HEK293T (cell line): ENCODE measurements at places on chromosomes 4 and X.
A peak's percentile ranks its signal among the peaks of the same experiment; 100 is the strongest.

DNA sequence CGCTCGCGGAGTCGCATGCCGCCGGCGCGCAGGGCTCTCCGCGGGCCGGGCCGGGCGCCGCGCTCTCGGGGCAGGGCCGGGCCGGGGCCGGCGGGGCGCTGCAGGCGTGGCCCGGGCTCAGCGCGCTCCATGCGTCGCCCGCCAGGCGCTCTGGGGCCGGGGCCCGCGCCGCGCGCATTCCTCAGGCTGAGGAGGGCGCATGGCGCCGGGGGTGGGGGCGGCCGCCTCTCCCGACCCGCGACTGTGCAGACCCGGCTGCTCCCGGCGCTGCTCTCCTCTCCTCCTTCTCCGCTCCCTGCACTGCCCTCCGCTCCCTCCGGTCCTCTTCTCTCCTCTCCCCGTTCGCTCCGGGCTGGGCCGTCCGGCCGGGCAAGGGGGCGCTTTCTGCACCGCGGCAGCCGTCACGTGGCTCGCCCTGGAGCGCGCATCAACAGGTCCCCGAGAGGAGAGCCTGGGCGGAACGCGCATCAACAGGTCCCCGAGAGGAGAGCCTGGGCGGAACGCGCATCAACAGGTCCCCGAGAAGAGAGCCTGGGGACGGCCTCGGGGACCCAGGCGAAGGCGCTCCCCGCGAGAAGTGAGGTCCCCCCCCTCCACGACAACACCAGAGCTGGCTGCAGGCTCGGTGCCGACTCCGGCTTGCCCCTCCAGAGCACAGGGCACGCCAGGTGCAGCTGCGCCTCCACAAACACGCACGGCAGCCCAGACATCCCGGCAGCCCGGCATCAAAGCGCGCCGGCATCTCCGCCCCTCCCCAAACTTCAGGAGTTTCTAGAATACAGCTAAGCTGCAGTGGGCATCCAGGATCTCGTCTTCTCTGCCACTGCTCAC, 12.9 kb downstream of the PPP2R3B start:
- no peak for DNase-seq

GRCh38 chrX:143363419-143363818, 153.9 kb downstream of the SPANXN3 start:
- no peak for DNase-seq

DNA sequence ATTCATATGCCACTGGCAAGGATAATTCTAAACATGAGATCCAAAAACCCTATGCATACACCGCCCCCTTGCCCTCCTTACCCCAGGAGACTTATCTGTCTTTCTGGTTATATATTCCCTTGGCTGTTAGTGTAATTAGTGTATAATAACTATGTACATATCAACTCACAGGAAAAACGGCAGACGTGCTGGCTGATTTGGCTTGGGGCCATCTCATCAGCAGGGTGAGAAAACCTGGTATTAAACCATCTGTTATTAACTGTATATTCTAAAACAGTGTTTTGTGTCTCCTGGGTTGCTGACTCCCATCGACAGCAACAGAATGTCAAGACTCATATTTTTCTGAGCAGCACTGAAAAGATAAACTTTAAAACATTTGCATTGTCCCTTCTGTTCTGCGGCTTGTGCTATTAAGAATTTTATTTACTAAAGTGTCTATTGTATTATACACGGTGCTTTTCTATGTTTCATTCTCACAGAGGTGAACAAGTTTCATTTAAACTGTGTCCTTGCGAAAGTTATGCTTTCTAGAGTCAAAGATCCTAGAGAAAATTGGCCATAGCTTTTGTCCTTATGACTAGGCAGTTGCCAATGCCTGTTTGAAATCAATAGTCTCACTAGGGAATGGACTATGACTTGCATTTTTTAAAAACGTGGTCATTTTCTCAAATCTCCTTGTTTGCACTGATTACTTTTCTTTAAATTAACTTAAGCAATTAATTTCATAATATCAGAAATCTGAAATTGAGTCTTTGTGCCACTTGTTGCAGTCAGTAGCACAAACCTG, 211.5 kb upstream of the MID1 start:
- no peak for DNase-seq

DNA sequence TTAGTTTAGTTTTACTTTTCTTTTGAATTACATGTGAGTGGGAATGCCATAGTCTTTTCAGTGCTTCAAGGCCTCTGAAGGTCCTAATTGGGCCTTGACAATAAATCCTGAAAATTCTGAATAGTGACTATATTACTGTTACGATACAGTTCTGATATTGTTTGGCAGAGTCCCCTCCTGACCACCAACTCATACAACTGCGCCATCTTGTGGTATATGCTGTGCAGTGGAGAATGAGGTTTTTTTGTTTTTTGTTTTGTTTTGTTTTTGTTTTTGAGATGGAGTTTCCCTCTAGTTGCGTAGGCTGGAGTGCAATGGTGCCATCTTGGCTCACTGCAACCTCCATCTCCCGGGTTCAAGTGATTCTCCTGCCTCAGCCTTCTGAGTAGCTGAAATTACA, 56.6 kb upstream of the CHRDL1 start:
- peak; percentile 58 for DNase-seq
